NCI-H1105 (cell line): ENCODE measurements at places on chromosomes 3 and 15.

- DNase-seq: no peak
These were observed at the start of gene PRICKLE2 for GRCh38 chr3:64224826-64225610. Gene PRICKLE2 (minus strand): TSS chr3:64225466. CDS start chr3:64198927, 26,539 bp downstream.

GRCh38 chr3:39362192-39362591 lies 21.0 kb upstream of the SLC25A38 start:
- DNase-seq: no peak

GRCh38 chr15:26051761-26052675 lies 188.9 kb upstream of the ATP10A start:
- no peak for DNase-seq

DNA sequence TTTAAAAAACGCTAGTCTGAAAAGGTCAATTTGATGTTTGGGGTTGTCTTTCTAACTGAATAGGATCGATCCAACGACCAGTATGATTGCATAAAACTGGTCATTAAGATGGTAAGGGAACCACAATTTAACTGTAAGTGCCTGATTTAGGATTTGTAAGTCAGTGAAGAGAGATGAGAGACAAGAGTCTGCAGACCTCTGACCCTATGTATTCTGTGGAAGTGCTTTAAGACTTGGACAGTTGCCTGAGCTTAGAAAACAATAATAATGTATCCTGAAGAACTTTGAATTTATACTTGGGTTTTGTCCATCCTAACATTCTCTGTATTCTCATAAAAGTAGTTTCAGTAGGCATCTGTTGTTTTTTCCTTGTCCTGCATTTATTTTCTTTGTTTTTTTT lies 221.4 kb upstream of the SUCLG2 start:
- DNase-seq: no peak

DNA sequence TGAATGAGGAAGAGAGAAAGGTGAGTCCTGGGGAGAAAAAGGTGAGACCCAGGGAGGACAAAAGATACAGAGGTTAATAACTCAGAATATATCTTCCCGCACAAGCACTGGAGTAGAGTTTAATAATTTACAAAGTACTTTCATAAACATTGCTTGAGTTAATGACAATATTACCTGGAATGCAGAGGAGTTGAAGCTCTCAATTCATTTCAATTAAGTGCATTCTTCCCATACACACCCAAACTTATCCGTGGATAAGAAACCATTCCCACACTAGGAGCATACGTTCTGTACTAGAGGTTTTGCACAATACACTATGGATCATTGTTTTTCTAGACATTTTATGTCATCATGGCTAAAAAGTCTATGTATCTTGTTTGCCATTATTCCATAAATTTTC lies 23.3 kb upstream of the KNG1 start:
- DNase-seq: no peak

- DNase-seq: no peak
These were observed 2.0 kb downstream of the NRROS start for GRCh38 chr3:196641333-196642054.

- DNase-seq: no peak
These were observed 61.0 kb downstream of the SSR3 start for GRCh38 chr3:156493887-156494286.

GRCh38 chr3:139751789-139752188 lies 74.0 kb upstream of the NMNAT3 start:
- DNase-seq: no peak

DNA sequence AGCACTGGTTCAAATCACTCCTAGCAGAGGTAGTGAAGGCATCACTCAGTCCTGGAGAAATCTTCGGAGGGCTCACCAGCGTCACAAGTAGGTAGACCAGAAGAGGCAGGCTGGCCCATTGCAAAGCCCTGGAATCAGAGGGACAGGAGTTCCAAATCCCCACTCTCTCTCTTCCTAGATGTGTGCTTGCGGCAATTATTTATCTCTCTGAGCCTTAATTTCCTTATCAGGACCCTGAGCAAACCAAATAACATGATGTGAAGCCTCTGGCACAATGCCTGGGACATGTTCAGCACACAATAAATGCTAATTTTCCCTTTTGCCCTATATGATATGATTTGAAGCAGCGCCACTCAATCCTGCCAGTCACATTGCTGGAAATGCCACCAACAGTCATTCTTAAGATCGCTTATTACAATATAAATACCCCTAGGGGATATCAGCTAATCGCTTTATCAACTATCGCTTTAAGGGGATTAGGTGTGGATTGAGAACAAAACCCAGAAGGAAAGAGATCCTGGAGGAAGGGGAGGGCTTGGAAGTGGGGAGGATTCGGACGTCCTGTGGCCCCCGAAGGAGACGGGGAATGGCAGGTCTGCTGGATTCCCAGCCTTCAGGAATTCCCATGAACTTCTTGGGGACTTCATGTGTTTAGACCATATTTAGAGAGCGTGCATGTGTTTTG lies 59.5 kb upstream of the TSEN2 start:
- no peak for DNase-seq

DNA sequence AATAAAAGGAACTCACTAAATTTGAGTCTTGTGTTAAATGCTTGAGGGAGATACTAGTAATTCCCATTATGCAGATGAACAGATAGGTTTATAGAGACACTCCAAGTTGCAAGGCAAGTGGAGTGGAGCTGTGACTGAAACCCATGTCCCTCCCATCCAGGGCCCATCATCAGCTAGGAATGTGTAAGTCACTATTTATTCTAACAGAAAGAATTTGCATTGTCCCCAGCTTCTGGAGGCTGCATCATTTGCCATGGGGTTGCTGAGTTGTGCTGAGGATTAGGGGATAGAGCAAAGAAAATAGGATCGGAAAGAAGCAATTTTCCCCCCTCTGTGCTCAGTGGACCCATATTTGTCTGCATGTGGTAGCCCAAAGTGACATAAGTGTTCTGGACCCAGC lies 197.4 kb upstream of the RGMA start:
- DNase-seq: no peak

- DNase-seq: no peak
These were observed 3.1 kb downstream of the TSPAN3 start for GRCh38 chr15:77067691-77068367.

DNA sequence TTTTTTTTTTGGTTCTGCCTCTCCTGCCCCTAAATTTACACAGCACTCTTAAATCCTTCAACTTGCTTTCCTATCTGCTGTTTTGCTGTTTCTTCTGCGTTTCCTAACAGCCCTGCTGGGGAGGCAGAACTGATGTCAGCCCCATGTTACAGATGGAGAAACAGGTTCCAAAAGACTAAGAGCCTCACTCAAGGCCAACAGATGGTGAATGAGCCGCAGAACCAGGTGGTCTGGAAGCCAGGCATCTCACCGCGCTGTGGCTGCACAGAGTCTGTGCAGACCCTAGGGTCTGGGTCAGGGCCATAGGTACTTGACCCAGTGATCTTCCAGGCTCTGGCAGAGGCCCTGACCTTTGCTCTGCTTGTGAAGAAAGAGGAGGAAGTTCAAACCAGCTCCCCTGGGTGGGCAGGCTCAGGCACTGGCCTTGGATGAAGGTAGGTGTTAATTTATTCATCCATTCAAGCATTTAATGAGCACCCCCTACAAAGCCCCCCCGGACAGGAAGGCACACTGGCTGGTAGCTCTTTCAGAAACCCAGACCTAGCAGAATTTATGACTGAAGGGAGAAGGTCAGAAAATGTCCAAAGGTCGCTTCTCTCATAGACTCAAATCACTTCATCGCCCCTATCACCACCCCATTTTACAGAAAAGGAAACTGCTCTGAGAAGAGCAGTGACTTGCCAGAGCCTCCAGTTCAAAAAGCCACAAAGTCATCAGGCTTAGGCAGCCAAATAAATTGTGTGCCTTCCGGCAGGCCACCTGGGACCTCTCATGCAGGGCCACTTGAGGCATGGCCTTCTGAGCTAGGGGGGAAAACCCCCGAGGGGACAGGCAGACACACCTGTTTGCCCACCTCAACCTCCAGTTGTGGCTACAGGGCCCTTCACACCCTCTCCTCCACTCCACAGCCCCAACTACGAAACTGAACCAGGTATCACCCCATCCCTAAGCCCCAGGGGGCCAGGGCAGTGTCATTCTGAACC lies 2.7 kb downstream of the CHDH start:
- DNase-seq: no peak

DNA sequence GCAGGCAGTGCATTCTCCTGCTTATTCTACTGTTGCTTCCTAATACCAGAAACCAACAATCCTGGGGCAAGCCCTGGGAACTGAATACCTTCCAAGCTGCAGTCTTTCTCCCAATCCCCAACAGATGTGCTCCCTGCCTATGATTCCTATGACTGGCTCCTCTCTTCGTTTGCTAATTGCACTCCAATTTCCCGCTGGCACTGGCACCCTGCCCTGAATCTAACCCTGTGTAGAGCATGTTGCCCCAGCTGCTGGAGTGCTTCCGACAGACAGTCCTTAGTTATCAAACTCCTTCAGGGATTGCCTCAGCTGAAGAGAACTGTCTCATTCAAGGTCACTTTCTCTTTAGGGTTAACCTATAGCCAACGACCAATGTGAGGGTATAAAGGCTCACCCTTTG lies 214.1 kb downstream of the NECTIN3 start:
- peak; percentile 87 for DNase-seq

- no peak for DNase-seq
These were observed 13.3 kb upstream of the LMAN1L start for GRCh38 chr15:74799255-74799855.

- peak; percentile 31 for DNase-seq
These were observed 753 bp downstream of the ITGB5 start for GRCh38 chr3:124886168-124887056.

DNA sequence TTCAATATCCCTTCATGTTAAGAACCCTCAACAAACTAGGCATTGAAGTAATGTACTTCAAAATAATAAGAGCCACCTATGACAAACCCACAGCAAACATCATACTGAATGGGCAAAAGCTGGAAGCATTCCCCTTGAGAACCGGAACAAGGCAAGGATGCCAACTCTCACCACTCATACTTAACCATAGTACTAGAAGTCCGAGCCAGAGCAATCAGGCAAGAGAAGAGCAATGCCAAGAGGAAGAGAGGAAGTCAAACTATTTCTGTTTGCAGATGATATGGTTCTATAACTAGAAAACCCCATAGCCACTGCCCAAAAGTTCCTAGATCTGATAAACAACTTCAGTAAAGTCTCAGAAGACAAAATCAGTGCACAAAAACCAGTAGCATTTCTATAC lies 161.9 kb downstream of the UBE2E2 start:
- no peak for DNase-seq

- no peak for DNase-seq
These were observed 846.7 kb downstream of the EPHA3 start for GRCh38 chr3:89954137-89954536.

DNA sequence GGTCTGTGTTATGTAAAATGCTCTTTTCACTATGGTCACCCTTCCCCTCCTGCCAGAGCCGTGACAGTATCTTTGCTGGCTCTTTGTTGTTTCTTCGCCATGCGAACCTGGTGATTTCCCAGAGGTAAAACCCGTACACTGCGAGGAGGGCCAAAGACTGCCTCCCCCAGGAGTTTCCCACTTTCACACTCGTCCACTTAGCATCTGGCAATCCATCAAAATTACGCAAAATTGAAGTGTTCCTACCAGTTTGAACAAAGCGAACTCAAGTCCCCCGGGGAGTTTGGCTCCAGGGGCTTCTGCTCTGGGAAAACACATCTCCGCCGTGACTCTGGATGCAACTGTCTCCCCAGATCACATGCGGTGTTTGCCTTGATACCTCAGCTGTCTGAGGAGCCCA lies 239.9 kb downstream of the FAM43A start:
- no peak for DNase-seq

- no peak for DNase-seq
These were observed 83.2 kb upstream of the PLSCR4 start for GRCh38 chr3:146334151-146334550.

DNA sequence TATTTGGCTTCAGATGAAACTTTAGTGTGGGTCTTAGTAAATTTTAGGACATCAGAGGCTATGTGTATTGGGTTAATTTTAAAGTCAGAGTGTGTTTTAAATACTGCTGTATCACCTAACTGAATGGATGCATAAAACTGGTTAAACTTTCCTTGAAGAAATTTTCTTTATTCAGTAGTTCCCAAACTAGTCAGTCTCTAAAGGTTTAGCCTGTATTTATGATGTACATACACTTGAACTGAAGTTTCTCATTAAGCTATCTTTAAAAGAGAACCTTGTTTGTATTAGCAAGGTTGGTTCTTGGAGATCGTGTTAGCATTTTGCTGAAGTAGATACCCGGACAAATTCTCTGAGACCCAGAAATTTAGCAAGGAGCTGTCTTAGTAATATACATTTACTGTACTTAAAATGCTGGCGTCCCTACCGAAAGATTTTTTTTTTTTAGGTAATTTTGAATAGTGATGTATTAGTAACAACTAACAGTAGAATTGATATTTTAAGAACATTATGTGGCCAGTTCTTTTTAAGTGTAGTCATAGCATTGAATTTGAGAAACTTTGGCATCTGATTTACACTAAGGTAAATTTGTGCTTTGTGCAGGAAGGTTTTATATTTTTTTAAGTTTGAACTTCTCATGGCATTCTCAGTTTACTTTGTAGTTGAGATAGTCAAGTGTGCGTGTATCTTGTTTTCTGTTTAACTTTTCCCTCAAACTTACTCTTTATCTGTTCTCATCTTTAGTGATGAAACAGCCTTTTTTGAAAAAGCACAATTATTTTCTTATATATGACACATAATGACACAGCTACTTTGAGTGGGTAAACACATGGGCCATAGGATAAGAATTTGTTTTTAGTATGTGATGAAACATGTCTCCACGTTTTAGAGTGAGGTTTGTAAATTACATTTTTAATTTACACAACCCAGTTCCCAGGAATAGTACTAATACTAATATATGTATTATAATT lies 2.9 kb downstream of the DIPK2A start:
- no peak for DNase-seq

DNA sequence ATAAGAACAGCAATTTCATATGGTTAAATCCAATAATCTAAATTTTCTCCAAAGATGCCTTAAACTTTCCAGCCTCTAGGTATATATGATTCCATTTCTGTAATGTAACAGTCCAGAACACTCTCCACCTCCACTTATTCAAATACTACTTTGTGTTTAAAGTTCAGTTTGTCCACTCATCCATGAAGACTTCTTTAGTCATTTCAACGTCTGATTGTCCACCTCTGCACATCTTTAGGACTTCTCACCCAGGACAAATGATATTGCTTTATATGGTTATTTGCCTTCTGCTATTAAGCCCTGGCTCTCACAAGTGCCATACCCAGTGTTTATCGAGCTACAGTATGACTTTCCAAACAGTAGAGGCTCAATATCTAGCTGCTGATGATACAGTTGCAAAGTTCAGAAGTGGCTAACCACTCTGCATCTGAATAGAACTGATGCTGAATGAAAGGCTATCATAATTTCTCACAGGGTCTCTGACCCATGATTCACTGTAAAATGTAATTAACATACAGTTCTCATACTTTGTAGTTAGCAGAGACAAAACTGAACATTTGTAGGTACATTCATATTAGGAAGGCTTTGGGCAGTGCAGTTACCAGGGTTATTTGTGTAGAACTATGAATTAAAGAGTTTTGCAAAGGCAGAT lies 93.7 kb upstream of the MBNL1 start:
- DNase-seq: no peak

DNA sequence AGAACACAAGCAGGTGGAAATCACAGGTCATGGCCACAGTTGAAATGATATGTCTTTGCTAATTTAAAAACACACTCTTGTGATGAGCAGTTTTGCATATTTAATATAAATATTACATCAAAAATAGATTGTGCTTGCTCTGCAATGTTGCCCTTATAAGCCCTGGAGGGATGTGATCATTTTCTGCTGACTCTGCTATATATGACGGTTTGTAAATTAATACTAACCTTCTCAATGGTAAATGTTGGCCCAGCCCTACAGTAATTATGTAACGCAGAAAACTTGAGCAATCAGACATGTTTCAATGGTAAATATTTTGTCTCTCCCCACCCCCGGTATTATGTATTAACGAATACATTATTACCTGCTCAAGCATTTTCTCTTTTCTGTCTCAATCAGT lies 359.5 kb upstream of the CNTN6 start:
- DNase-seq: no peak

GRCh38 chr3:21484057-21484827 lies 266.8 kb downstream of the ZNF385D start:
- peak; percentile 19 for DNase-seq
